ENCODE measurements at places on chromosomes 4 and X.

GRCh38 chr4:40887764-40888131 is 138.0 kb downstream of the NSUN7 start:
- DNase-seq, result no peak

DNA sequence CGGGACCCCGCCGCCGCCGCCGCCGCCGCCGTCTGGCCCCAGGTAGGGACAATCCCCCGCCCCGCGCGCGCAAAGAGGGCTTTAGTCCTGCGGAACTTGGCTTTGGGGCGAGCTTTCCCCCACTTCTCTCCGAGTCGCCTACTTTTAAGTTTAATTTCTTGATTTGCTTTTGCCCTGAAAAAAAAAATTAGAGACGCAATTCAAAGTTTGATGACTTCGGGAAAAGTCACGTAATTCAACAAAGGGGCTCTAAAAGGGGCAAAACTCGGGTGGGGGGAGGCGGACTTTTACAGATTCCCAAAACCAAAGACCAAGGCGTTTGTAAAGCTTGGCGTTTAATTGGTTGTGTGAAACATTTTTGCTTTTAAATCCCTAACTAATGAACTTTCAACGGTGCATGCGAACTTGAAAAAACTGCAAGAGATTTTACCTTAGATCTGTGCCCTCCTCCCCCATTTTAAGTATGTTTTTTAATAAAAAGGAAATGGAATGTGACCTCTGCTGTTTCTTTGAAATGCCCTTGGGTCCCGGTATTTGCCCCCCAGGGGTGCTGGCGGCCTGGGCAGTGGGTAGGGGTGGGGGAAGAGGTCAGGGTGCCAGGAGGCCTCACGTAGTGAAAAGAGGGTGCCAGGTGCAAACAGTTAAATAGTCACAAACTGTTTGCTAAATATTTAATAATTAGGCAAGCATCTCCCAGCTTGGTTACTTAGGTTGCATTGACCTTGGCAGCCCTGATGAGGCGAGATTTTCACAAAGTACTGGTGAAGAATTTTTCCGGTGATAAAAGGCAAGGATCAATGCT is 209.7 kb downstream of the NWD2 start:
- no peak for DNase-seq

DNA sequence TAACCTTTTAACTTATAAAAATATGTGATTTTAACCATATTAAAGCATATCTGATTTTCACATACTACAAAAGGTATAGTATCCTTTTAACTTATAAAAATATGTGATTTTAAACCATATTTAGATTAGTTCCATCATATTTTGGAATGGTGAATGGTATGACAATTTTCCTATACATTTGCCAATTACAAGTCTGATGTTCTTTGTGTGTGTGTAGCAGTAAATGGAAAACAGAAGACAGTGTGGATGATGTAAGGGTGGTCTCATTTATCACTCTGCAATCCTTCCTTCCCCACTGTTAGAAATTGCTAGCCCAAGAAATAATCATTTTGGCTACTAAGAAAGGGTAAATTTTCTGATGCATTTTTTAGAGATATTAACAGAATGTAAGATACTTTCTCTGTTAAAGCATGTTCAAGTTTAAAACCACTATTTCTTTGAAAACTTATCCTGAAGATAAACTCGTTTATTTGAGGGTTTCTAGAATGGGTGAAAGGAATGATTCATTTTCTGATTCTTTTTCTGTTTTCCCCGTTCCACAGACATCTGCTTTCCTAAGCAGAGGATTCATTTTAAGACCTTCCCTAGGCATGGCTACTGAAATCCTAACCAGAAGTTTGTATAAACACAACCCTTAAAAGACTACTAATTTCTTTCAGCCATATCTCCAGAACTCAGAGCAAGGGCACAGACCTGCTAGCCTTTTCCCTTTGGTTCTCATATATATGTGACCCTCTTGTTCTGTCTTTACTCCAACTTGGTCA is 21.0 kb downstream of the NUDT6 start:
- no peak for DNase-seq

DNA sequence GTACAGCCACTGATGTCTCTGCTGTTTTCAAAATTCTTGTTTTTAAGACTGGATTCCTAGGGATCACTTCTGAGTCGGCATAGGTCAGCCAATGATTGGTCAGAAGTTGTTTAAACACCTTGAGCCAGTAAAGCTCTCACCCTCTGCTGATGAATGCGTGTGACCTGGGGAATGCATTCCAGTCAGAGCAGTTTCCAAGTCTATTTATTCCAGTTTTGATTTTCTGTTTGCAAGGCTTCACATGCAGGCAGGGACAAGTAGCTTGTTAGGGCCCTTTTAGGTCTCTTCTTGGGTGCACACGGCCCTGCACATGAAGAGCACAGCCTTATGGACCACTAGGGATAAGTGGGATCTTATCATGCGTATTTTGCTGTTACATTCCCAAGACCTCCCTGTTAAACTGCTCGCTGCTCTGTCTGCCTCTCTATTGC is 47.0 kb downstream of the KLHL15 start:
- no peak for DNase-seq

DNA sequence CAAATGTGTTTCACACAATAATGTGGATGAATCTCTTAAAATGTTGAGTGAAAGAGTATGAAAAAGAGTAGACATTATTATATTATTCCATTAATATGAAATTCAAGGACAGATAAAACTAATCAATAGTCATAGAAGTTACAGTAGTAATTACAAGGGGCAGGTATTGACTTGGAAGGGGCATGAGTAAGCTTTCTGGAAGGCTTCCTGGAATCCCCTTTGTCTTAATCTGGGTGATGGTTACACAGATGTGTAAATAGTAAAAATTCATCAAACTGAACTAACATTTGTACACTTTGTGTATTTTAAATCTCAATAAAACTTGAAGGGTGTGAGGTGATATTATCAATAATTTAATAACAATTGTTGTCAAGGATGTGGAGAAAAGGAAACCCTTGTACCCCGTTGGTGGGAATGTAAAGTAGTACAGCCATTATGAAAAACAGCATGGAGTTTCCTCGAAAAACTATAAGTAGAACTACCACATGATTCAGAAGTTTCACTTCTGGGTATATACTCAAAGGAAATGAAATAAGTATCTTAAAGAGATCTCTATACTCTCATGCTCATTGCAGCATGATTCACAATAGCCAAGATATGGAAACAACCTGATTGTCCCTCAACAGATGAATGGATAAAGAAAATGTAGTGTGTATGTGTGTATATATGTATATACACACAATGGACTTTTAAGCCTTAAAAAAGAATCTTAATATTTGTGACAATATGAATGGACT is 96.9 kb upstream of the MID1IP1 start:
- no peak for DNase-seq

GRCh38 chr4:106993827-106994226 is 42.3 kb downstream of the DKK2 start:
- DNase-seq, result no peak

DNA sequence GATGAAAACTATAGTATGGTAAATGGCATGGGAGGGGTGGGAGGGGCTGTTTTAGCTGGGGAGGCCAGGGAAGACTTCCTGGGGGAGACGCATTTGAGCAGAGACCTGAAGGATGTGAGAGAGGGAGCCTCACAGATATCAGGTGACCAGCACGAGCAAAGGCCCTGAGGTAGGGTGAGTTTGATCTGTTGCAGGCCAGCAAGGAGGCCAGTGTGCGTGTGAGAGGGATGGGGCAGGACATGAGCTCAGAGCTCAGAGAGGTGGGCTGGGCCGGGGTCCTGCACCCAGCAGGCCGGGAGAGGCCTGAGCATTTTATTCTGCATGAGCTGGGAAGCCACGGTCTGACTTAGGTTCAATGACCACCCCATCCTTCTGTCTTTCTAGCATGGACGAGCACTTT is 80.0 kb downstream of the PPP2R2C start:
- DNase-seq, result no peak

DNA sequence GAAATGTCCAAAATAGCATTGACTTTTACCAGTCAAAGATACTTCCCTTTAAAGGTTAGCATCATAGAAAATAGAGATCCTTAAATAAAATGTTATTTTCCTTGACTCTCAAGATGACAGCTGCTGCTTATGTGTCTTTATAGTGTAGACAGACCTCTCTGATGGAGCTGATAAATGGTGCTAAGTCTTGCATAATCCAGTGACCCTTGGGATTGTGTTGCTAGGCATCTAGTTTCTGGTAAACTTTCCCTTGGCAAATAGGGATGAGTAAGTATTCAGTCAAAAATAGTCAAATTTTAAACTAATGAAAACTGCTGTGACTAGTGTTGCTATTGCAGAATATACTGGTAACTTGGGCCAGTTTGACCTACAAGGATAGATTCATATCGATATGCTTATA is 53.6 kb downstream of the MBNL3 start:
- no peak for DNase-seq

- DNase-seq, result no peak
These were observed 65.9 kb downstream of the VEGFC start for GRCh38 chr4:176726803-176727202.

All from stimulated activated CD4-positive, alpha-beta T cell treated with anti-CD3 and anti-CD28 coated beads, Interleukin-1b, Interleukin-23, amount 100 ng/mL, for 1 hour (primary cell).